ENCODE measurements at places on chromosomes 7 and 10.

GRCh38 chr10:63464402-63465292 lies 1.1 kb downstream of the JMJD1C start:
- no peak for DNase-seq

- no peak for DNase-seq
Measured at GRCh38 chr10:58531084-58531695, 18.5 kb downstream of the BICC1 start.

DNA sequence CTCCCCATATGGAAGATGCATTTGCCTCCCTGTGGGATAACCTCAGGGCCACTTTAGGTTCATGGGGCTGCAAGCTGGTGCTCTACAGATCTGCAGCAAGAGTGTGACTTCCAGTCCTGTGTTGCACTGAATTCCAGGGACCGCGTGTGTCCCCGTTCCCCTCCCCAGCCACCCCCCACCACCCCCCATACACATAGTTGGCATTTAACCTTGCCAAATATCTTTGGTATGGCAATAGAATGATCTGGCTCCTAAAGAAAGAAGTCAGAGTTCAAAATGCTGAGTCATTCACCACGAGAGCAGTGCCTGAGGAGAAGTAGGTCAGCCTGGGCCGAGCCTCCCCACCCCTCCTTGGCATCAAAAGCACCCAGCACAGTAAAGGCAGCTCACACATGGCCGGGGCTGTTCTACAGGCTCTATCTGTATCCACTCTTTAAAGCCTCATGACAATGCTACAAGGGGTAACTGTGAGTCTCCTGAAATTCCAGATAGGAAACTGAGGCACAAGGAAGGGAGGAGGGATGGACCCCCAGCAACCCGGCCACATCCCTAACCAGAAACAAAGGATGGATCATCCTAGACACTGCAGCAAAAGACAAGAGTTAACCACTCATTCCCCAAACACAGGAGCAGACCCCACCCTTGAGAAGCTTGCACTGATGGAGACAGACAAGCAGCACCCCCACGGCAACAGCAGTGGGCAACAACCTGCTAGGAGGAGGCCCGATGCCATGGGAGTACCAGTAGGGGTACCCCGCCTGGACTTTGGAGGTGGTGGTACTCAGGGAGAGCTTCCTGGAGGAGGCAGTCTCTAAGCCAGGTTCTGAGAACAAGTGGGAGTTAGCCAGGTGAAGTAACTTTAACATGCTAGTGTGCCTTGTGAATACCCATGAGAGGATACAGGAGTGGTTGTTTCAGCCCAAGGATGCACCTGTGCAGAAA lies 70.3 kb upstream of the NANOS1 start:
- DNase-seq = peak; percentile 40

- no peak for DNase-seq
Measured at GRCh38 chr10:44311563-44312051, 73.3 kb downstream of the CXCL12 start.

DNA sequence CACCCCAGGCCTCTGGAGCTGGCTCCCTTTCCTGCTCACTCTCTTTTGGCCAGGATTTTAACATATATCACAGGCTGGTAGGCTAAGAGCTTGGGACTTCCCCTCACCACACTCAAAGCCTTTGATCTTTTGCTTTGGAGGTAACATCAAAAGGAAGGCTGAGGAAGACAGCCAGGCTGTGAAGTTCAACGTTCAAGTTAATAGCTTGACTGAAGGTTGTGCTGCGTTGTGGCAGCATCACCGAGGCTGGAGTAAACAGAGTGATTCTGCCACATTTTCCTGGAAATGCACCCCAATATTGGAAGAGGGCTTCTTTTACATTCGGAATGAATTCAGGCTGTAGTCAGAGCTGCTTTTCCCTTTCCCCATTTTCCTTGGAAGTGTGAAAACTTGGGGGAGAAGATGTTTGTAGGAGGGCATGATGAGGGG lies 57.3 kb downstream of the TCF7L2 start:
- DNase-seq = no peak

- no peak for DNase-seq
Measured at GRCh38 chr10:127148933-127149220, 47.5 kb downstream of the INSYN2A start.

DNA sequence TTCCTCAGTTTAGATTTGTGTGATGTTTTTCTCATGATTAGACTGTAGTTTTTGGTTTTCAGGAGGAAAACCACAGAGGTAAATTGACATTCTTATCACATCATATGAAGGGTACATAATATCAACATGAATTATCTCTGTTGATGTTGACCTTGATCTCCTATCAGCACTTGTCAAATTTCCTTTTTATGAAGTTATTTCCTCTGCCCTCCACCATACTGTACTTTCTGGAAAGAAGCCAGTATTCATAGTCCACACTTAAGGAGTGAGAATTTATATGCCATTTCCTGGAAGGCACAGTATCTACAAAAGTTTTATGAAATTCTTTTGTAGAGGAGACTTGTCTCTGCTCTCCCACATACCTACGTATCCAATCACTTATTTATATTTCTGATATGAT lies 807.2 kb upstream of the MBL2 start:
- DNase-seq = no peak

- no peak for DNase-seq
Measured at GRCh38 chr7:83413831-83414230, 235.1 kb downstream of the SEMA3E start.

GRCh38 chr7:6480323-6480660 lies 32.5 kb upstream of the DAGLB start:
- DNase-seq = no peak

- DNase-seq = no peak
Measured at GRCh38 chr7:124351950-124352349, 319.1 kb upstream of the TMEM229A start.

GRCh38 chr7:37320140-37320847 lies 128.4 kb downstream of the ELMO1 start:
- DNase-seq = no peak

DNA sequence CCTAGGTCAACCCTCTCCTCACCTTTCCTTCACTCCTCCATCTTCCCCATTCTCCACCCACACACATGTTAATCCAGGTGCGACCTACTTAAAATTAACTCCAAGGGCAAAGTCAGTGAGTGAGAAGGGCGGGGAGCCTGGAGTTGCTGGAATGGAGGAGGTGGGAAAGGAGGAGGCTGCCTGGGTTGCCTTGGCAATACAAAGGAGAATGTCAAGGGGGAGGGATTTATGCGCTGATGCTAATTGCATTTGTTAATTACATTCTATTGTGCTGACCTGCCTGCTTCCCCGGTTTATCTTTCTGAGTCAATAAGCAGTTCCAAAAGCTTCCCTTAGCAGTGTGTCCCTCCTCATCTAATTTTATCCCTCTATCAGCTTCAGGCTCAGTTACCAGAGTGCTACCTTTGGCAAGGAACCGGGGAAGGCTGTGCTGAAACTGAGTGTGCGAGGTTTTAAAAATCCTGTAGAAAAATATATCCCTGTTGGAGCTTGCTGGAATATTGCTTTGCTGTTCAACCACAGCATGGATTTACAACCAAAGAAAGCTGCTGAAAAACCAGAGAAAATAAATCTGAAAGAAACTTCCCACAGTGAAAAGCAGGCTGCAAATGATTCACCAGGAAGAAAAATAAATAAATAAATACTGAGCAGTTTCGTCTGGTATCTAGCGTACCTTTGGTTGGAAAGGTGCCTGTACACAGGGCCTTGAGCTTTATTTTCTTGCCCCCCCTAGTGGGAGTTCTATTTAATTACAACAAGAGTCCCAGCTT lies 113.2 kb upstream of the DGKB start:
- peak; percentile 46 for DNase-seq

- DNase-seq = no peak
Measured at GRCh38 chr10:30744106-30744505, 114.6 kb upstream of the LYZL2 start.

- no peak for DNase-seq
Measured at GRCh38 chr7:12911053-12911452, 223.6 kb downstream of the ARL4A start.

GRCh38 chr7:24720283-24720682 lies 37.0 kb downstream of the GSDME start:
- DNase-seq = no peak

- DNase-seq = no peak
Measured at GRCh38 chr7:137882806-137883205, 36.0 kb upstream of the DGKI start.

DNA sequence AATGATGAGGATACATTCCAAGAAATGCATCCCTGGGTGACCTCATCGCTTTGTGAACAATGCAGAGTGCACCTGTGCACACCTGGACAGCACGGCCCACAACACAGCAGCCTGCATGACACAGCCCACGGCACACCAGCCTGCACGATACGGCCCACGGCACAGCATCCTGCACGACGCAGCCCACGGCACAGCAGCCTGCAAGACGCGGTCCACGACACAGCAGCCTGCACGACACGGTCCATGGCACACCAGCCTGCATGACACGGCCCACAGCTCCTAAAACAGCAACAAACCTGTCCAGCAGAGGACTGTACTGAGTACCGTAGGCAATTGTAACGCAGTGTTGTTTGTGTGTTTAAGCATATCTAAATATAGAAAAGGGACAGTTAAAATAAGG lies 134.7 kb upstream of the PPP2R2D start:
- DNase-seq = no peak

DNA sequence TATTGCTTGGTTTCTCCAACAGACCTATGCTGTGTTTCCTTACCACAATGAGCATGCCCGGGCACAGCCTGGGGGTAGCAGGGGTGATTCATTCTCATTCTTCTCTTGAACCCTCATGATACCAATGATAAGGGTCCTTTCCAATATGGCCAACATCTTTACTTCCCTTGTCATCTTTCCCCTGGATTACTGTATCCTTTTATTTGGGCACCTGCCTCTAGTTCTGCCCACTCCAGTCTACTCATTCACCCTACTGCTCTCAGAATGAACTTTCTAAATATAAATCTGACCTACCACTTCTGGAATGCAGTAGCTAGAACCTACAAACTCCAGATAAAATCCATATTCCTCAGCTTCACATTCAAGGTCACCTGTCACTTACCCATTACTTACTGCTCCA lies 26.4 kb upstream of the ITPRID1 start:
- no peak for DNase-seq

- peak; percentile 57 for DNase-seq
Measured at GRCh38 chr10:75410132-75411005, 8.8 kb upstream of the ZNF503 start.

GRCh38 chr10:17820943-17821342 lies 11.8 kb downstream of the MRC1 start:
- DNase-seq = no peak

DNA sequence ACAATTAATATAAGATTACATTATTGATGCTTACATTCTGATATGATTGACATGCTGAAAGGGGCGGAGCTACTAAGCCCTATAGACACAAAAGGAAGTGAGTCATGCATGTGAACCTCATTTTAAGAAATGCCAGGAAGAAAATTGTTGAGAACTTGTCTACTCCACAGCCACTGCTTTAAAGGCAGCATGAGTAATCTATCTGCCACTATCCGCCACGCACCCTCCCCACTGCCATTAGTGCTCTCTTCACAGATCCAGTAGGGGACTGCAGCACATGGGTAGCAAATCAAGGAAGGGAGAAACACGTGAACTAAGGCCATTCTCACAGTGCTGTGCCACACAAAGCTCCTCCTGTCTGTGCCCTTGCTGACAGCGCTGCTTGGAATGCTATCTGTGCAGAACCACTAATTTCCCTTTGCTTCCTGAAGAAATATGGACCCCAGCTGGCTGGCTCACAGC lies 524.8 kb downstream of the GRM8 start:
- DNase-seq = no peak

- DNase-seq = no peak
Measured at GRCh38 chr7:946256-946996, 8.1 kb downstream of the ADAP1 start.

- DNase-seq = no peak
Measured at GRCh38 chr10:61779276-61779675, 116.5 kb downstream of the CABCOCO1 start.

DNA sequence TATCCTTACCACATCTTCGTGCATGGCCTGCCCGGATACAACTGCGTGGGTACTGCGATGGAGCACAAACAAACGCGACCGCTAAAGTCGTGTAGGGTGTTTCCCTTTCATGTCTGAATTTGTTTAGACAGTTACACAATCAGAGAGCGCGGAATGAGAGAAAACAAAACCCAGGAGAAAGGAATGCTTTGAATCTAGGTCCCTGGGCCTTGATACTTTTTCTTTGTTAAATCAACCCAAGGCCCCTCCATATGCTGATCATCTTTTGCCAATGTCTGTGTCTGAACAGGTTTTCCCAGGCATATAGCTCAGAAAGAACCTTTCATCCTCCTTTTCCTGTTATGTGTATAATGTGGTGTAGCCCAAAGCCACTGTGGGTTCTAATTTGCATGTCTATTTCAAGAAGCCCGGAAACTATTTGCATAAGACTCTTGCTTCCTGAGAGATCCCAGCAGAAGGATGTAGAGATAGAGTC lies 145.8 kb downstream of the FRMD4A start:
- no peak for DNase-seq

DNA sequence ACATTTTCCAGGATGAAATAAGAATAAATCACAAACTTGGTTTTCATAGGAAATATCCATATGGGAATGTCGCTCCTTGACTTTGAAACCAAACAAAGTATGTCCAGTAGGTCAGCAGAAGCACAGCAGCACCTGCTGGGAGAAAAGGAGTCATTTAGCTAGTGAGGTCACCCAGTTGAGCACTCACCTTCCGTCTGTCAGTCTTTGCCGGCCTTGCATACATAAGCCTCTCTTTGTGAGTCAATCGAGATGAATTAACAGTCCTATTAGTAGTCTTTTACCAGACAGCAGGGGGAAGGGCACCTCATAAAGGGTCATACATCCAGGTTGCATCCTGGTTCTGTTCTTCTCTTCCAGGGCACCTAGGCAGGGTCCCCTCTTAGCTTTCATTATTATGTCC lies 232.5 kb upstream of the FZD1 start:
- DNase-seq = no peak

- no peak for DNase-seq
Measured at GRCh38 chr10:76543655-76544054, 1094.0 kb downstream of the KCNMA1 start.

- no peak for DNase-seq
Measured at GRCh38 chr10:109835257-109835656, 88.1 kb downstream of the XPNPEP1 start.

DNA sequence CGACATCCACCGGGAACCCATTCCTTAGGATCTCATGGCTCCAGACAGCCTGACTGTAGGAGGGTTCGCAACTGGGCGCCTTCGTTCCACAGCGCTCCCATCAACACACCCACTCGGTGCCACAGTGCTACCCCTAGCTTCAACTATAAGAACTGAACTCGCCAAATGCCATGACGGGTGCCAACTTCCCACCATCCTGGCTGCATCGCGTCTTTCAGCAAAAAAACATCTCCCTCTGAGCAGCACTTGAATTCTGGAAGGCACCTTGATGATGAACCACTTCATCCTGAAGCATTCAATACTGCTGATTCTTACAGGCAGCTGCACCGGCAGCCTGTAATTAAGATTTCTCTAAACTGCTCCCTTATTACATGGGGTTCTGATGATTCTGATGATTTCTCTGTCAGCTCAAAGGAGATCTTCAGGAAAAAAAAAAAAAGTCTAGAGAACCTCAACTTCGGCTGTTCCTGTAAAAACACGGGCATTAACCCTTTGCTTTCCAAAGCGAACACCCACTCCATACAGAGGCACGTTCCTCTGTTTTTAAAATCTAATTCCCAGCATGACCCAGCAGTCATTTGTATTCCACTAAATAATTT lies 1.3 kb downstream of the CYTH3 start:
- DNase-seq = peak; percentile 74
